ENCODE measurements at places on chromosomes 5 and 9.

GRCh38 chr5:176899296-176899891 lies at the start of gene HK3:
HK3 (minus strand) TSS chr5:176899346; CDS start chr5:176896159, 3,187 bp downstream.
- DNase-seq, result no peak

DNA sequence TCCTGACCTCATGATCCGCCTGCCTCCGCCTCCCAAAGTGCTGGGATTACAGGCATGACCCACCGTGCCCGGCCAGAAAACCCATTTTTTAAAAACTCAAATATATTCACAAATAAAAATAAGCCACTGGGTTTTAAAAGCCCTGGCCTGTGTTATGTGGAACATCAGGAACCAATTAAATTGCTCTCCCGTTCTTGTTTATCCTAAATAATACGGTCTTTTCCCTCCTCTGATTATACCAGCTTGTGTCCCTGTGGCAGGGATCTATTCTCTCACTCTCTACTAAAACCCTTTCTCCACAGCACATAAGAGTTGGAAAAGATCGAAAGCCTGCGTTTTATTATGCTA lies 30.1 kb upstream of the LPAR1 start:
- no peak for DNase-seq

- DNase-seq, result no peak
These were observed 27.3 kb downstream of the CPEB4 start for GRCh38 chr5:173915310-173916014.

- DNase-seq, result no peak
These were observed 55.4 kb downstream of the SEMA4D start for GRCh38 chr9:89442501-89442978.

GRCh38 chr5:54577528-54577927 lies 60.0 kb downstream of the SNX18 start:
- DNase-seq, result no peak
